Brain (organoid and tissue), 16 donors: ENCODE measurements at places on chromosomes 11 and 22. TPM values are rescaled to one million over a fixed set of nuclear protein-coding genes. Genes with fewer than 3 reads are reported as not detected.

The ENTHD1 gene
- not detected for polyA plus RNA-seq

The ABCC8 gene
- polyA plus RNA-seq, result 12.4 TPM

The MYOD1 gene
- not detected for polyA plus RNA-seq

The YPEL1 gene
- polyA plus RNA-seq, result 35.1 TPM

The TRPM5 gene
- 0.76 TPM for polyA plus RNA-seq

The PRODH gene
- 2.2 TPM for polyA plus RNA-seq

The C11orf91 gene
- polyA plus RNA-seq, result not detected

GRCh38 chr11:44528103-44528502 is 37.4 kb upstream of the CD82 start:
- no peak for DNase-seq

DNA sequence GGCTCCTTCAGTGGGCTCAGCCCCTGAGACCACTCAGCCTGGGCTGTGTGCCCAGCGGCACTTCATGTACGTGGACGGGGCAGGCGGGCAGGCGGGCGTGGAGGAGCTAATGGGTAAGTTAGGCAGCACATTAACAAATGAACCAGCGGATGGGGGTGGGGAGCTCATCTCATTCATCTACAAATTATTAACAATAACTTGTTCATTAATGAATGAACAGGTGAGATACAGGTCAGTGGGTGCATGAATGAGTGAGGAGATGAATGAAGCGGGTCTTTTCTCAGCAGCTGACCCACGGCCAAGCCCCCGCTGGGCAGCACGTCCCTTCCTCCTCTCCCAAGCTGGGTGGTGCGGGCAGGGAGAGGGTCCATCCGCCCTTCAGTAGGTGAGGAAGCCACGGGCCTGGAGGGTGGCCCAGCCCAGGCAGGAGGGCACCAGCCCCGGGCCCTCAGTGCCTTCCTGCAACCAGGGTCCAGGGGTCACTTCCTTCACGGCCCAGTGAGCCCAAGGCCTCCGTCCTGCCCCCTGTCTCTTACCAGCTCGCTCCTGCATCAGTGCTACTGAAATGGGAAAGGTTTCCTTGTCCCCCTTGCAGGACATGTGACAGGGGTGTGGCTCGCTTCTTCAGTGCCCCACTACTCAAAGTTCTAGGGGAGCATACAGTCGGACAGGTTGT is 60.5 kb upstream of the KCNQ1OT1 start:
- DNase-seq, result no peak

GRCh38 chr11:62983536-62984199 is 1.1 kb downstream of the SLC22A6 start:
- no peak for DNase-seq

DNA sequence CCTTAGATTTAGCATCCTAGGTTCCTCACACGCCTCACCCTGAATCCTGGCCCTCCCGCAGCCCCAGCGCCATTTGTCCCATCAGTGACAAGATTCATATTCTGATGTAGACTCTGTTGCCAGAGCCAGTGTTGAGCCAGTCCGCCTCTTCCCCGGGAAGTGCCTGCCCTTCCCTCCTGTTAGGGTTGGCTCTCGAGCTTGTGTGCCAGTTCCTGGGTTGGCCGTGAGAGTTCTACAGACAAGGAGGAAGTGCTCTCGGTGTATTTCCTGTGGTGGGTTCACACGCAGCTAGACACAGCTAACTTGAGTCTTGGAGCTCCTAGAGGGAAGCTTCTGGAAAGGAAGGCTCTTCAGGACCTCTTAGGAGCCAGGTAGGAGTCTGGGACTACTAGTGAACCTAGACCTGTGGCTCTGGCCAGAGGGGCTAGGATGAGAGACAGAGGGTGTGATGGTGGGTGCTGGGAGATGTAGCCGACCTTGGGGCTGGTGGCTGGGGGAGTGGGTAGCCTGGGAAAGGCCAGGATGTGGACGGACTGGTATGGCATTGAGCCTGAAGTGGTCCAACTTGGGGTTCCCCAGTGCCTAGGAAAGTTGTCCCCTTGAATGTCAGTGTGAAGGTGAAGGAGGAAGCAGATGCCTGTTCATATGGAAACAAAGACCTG is at the start of gene IL18BP:
Gene IL18BP, plus strand, starts transcription at position 261 of the 662 bp plus-strand sequence. CDS start 1,076 bp downstream, outside the sequence.
- DNase-seq, result no peak

DNA sequence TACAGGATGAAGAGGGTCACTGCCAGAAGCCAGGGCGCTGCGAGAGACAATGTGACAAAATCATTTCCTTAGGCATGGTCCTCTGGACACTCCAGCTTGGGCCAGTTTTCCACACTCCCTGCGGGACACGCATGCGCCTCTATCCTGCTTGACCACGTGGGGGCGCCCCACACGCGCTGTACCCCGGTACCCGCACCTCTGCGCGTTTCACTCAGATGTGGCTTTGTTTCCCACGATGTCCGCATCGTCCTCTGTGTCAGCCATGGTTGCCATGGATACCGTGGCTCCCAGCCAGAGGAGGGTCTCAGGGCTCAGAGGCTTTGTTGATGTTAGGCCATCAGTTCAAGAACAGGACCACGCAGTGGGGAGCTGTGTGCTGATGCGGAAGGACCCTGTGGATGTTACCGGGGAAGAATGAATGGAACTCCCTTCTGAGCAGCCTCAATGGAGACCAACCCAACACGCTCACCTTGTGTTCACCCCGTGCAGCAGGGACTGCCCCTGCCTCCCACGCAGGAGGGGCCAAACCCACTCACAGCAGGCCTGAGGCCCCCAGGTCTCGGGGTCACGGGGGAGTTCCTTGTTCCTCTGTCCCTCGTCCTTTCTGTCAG is 101.1 kb upstream of the SLC22A12 start:
- peak; percentile 73 for DNase-seq

- no peak for DNase-seq
Observed at GRCh38 chr11:15278128-15278527, 163.4 kb downstream of the INSC start.

GRCh38 chr11:63248966-63249365 is 5.6 kb upstream of the SLC22A25 start:
- no peak for DNase-seq

- DNase-seq, result no peak
Observed at GRCh38 chr11:33575311-33575710, 125.3 kb downstream of the C11orf91 start.

GRCh38 chr11:125091247-125091876 is 20.1 kb downstream of the TMEM218 start:
- DNase-seq, result peak; percentile 83

DNA sequence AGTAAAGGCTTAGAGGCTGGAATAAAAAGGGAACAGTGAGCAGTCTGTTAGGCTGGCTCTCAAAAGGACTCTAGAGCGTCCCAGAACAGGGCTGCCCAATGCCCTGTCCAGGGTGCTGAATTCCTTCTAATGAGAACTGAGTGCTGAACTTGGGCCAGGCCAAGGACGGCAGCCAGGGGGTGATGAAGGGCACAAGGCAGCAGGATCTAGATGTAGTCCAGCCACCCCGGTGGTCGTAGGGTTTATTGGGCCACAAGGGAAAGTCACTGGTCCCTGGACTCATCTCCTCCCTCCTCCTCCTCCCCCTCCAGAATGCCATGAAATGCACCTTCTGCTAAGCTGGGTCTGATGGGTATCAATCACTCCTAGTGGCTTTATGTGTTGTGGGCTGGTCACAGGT is 19.2 kb downstream of the NPTXR start:
- DNase-seq, result peak; percentile 64

GRCh38 chr11:113874581-113875233 is 665 bp downstream of the USP28 start:
- DNase-seq, result no peak

GRCh38 chr11:65491163-65491465 is 7.7 kb upstream of the MALAT1 start:
- no peak for DNase-seq

- DNase-seq, result peak; percentile 35
Observed at GRCh38 chr11:43788421-43788820, 92.2 kb upstream of the ALKBH3 start.

DNA sequence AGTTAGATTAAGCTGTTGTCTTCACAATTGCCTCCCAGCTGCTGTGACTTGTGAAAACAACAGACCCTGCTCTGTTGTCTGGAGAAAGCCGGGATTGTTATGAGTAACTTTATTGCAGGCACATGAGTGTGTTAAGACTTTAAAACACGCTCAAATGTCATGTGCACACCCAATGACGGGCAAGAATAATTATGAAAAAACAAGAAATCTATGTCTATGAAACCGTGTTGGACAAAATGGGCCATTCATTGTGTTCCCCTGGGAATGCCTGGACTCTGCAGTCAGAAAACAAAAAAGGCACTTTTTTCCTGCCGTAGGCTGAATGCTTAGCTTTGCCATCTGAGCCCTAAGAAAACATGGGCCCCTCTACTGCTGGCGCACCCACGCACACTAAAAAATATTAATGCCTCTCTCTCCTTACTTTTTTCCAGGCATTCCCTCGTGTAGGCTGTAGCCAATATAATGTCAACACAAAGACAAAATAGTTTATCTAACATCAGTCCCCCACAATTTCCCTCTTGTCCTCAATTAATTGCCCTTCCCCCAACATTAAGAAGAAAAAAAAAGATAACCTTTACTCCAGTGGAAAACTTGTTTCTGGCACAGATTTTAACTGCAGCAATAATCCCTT is 207.9 kb downstream of the SOX6 start:
- DNase-seq, result peak; percentile 48

DNA sequence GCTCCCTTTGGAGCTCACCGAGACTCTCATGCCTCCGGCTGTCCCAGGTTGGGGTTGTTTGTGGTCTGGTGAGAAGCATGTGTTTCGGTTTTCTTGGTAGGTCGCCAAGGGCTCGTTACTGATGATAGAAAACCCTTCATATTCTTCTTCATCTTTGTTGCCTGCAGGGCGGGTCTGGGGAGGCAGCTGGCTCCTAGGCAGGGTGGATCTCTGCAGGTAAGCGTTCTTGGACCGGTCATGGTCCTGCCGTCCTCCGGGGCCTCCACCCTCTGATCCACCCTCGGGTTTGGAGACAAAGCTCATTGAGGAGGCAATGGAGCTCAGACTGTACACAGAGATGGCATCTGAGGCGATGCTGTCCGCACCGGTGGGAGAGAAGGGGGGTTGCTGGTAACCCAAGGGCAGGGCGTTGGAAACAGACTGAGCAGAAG is 64.3 kb upstream of the PITPNB start:
- DNase-seq, result no peak

DNA sequence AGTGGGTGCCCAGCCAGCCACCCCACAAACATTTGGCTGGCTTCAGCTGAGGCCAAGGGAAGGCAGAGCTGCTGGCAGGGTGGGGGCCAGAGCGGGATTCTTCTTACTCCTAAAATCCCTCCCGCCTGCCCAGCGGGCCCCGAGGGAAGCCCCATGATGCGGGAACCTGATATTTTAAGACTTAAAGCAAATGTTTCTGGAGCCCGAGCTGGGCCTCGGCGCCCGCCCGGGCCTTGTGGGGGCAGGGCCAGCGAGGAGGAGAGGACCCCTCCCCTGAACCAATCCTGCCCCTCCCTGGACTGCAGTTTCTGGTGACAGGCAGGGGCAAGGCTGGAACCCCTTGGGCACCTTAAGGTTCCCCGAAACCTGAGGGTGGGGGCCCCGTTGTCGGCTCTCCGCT is 17.2 kb downstream of the GP1BB start:
- DNase-seq, result no peak

DNA sequence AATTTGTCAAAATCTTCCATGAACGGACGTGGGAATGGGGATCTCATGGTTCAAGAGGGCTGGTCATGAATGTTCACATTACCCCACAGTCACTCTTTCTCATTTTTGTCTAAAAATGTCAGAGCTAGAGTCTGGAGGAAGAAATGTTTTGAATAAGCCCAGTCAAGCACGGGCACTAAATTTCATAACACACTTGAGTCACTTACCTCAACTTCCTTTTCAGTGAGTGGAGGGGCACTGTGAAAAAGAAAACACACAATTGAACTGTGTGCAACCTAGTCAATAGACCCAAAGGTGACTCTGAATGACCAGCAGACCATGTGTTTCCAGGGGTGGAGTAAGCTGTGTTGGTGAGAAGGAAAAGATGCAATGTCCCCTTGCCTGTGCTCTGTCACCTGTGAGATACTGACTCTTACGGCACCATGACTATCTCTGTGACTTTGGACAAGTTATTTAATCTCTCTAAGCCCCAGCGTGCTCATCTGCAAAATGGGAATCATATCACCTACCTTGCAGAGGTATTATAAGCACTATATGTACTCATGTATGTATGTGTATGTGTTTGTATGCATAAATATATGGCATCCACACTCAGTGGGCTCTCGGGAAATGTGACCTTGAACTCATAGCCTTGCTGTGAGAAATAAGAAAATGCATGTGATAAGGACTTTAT is 38.2 kb upstream of the LYVE1 start:
- no peak for DNase-seq

DNA sequence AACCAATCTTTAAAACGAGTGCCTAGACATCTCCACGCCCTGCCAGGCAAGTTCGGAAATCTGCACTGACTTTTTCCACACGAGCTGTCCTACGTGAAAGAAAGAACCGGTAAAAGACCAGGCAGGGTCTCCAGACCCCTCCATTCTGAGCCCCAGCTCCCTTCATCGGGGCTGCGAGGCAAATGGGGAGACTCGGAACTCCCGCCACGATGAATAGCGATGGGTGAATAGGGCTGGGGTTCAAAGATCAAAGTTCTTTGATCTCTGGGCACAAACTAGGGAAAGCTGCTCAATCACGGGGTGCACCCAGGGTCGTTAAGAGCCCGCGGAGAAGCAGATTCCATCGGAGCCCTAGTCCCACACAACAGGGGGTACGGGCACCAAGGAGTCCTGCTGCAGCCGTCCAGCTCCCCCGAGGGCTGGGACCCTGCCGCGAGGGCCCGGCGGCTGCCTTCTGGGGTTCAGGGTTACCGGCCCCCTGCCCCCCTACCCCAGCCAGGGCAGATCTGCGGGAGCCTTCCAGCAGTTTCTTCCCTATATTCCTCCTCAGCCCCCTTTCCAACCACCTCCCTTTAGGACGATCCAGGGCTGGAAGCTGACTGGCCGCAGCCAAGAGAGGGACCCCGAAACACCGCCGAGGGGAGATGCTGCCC is 1.1 kb downstream of the LRP4 start:
- DNase-seq, result no peak

DNA sequence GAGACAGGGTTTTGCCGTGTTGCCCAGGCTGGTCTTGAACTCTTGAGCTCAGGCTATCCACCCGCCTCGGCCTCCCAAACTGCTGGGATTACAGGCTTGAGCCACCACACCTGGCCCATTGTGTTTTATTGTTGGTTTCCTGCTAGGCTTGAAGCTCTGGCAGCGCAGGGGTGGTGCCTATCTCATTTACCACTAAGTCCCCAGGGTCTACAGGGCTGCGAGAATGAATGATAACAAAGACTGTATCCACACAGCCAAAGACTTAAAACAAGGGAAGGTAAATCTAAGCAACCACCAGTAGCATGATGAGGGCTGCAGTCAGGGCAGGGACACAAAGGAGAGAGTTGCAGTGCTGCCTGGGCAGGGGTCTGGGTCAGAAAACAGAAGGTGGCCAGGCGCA is 37.3 kb upstream of the XBP1 start:
- no peak for DNase-seq
